ENCODE measurements at places on chromosomes 2 and 18.

DNA sequence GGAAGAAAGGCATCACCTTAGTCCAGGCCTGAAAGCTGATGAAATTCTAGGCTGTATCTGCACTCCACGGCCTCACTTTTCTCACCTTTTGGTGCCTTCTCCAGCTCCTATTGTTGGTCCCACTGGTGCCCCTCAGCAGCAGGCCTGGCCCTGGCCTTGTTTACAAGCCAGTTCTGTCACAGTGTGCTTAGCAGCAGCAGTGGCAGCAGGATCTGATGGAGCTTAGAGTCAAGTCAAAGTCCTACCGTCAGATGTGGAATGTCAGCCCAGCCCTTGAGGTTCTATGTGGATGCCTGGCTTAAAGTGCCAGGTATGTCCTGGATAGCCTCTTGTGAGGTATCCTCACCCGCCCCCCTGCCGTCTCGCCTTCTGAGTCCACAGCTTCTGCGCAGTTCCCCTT is 281.3 kb downstream of the SUCLG1 start:
- no peak for DNase-seq

DNA sequence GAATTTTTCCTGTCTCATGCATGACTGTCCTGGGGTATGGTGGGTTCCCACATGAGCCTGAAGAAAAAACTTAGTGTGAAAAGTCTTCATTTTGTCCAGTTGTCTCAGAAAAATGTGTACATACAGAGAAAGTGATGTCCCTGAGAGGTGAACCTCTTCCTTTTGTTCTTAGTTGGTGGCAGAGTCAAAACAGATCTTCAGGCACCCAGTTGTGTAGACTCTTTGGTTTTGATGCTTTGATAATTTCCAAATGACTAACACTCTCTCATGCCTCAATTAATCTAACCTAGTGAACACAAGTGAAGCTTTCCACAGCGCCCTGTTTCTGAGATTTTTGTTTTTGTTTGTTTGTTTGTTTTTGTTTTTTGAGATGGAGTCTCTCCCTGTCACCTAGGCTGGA is 273.5 kb downstream of the PIK3C3 start:
- no peak for DNase-seq

- no peak for DNase-seq
Observed at GRCh38 chr18:25830787-25831186, 259.6 kb downstream of the SS18 start.

GRCh38 chr2:146659976-146660375 is 1184.9 kb upstream of the ACVR2A start:
- DNase-seq: no peak

- peak; percentile 57 for DNase-seq
Observed at GRCh38 chr2:236932831-236933361, 152.8 kb upstream of the COPS8 start.

- no peak for DNase-seq
Observed at GRCh38 chr2:105886687-105887086, 142.0 kb downstream of the NCK2 start.

- DNase-seq: no peak
Observed at GRCh38 chr2:34534761-34535160, 935.7 kb upstream of the FAM98A start.

DNA sequence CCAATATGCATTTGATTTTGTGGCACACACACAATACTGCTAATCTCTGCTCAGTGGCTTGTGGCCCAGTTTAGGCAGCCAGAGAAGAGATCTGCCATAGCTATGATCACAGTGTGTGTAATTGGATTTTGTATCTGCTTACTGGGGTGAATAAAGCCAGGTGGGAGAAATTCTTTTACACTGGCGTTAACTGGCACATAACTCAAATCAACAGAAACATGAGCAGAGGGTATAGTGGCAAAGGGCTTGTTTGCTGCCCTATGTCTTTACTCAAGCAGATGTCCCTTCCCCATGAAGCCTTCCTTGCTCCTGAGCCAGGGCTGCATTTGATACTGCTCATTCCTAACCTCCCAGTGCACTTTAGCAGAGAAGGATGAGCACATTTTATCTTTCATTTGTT is 28.5 kb downstream of the STON1 start:
- no peak for DNase-seq

- DNase-seq: no peak
Observed at GRCh38 chr2:904246-905024, 46.2 kb upstream of the SNTG2 start.

- no peak for DNase-seq
Observed at GRCh38 chr18:12254820-12255511, 805 bp downstream of the CIDEA start.

DNA sequence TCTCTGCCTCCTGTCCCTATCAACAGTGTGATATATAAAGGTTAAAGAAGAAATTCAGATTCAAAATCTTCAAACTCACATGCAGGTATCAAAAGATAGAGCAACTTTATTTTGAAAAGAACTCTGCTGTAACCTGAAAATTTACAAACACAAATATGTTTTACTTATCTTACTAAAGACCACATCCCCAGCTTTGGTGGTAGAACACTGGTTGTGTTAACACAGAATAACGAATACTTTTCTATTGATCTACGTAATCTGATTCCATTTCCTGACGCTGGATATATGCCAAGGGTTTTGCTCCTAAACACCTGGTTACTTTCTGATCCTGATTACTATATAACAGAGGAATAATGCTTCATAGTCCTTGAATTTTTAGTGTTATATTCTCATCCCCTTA is 23.1 kb upstream of the SLC39A10 start:
- DNase-seq: no peak

DNA sequence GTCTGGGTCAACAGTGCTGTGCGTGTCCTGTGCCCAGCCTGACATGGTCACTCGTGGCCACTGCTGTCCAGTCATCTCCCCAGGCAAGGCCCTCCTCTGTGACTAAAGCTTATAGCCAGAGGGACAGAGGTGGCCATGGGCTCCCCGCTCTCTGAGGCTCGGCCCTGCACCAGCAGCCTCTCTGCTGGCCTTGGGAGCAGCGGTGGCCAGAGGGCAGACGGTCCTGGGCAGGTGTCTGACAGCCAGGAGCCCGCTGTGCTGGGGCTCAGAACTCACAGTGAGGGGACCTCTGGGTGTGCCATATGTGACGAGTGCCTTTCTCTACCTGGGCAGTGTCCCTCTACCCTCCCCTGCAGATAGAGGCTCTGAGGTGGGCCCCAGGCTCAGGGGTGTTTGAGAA is 98.7 kb downstream of the FAM210A start:
- no peak for DNase-seq

GRCh38 chr18:22974001-22974400 is 40.9 kb downstream of the RBBP8 start:
- no peak for DNase-seq

DNA sequence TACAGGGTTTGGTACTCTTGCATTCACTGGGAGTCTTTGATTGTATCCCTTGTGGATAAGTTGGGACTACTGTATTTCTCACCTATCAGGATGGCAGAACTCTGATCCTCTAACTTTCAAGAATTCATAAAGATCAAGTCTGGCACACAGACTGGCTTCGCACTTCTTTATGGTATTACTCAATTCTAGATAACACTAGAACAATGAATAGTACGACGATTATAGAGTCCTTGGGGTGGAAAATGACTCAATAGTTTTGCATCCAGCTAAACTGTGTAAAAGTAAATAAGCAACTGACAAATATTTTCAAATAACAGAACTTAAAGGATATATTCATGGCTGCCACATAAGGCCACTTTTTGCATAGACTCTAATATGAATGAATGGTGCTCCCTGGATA is 103.4 kb upstream of the MEX3C start:
- DNase-seq: no peak

GRCh38 chr2:7773362-7774360 is 856.4 kb downstream of the RNF144A start:
- DNase-seq: no peak

DNA sequence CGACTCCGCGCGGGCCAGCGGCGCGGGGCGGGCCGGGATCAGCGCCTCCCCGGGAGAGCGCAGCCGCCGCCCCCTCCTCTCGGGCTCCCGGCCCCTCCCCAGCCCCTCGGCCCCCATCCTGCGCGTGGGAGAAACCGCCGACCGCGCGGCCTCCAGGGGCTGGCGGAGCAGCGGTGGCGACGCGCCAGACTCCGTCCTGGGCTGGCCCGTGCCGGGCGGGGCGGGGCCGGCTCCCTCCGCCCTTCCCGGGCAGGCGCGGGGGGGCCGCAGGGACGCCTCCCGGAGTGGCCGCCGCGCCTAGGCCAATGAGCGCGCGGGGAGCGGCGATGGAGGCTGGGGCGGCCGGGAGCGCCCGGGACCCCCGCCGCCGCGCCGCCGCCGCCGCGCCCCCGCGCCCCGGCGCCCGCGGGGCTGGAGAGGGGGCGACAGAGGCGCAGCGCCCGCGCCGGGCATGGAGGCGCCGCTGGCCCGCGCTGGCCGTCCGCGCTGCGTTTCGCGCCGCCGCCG is 49.1 kb downstream of the KCNIP3 start:
- peak; percentile 60 for DNase-seq

DNA sequence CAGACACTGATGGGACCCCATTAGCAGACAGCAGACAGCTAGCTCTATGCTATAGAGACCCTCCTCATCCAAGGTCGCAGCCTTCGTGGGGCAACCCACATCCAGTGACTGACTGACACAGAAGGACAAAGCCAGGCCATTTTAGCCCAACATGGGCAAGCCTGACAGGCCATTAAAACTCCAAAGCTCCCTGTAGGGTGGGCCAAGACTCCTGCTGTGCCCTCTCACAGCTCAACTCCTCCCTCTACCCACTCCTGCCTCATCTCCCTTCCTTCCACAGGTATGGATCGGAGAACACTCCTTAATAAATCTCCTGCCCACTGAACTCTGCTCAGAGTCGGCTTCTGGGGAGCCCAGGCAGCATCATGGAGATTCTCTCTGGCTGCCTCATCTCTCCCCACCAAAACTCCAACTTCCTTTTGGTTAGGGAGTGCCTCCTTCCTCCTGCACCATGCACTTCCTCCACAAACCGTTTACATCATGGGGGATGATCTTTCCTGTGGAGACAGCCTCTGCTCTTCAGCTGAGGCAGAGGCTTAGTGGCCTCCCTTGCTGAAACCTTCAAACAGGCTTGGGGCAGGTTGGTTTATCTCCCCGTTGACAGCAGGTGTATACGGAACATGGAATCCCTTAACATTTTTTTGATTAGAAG is 86.5 kb downstream of the ACTR3 start:
- no peak for DNase-seq

GRCh38 chr2:136424112-136424511 is 306.2 kb upstream of the CXCR4 start:
- no peak for DNase-seq

GRCh38 chr2:29233428-29233827 is 118.2 kb downstream of the CLIP4 start:
- DNase-seq: no peak

GRCh38 chr2:108262036-108262435 is 22.3 kb downstream of the SULT1C3 start:
- DNase-seq: no peak

GRCh38 chr2:185645529-185645928 is 93.1 kb upstream of the FSIP2 start:
- DNase-seq: no peak

DNA sequence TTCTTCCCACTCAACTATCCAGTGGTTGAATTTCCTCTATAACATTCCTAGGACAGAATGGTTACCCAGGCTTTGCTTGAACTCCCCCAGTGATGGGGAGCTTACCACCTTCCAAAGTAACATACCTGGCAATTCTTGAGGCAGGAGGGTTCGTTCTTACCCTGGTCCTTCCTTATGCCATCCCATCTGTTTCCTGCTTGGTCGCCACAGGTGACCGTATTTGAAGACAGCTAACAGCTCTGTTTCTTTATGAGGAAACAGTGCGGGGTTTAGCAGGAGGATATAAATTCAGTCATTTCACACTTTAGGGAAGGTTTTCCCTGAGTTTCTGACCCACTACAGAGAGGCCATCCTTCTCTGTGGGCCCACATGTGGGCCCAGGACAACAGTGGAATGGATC is 42.6 kb downstream of the FOSL2 start:
- DNase-seq: no peak

DNA sequence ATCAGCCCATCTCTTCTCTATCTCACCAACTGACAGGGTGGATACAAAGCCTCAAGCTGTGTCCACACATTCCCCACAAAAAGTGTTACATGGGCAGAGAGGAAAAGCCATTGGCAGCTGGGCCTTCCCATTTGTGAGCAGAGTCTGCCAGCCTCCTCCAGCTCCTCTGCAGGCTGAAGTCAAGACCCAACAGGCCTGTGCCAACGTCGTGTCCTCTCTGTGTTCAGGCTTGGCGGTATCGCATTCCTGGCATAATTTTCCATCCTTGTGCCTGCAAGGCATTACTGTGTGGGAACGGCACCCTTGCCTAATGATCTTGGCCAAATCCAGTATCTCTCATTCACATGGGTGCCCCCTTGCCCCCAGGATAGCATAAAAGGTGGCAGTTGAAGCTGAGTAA is 41.5 kb upstream of the APCDD1 start:
- no peak for DNase-seq

- no peak for DNase-seq
Observed at GRCh38 chr2:86596118-86596517, 27.5 kb downstream of the RNF103 start.

DNA sequence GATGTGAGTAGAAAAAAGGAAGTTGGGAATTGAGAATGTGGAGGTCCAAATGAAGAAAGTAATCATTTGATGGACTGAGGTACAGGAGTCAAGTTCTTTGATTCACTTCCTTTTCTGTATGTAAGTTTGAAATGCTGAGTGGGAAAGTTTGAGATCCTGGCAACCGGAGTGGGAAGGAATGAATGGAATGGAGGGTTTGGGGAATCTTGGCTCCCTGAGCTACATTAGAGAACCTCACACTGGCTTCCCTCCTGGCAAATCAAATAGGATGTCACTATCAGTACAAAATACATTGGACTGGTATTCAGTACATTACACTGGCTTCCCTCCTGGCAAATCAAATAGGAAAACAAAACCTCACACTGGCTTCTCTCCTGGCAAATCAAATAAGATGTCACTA is 9.8 kb upstream of the RNF138 start:
- no peak for DNase-seq

DNA sequence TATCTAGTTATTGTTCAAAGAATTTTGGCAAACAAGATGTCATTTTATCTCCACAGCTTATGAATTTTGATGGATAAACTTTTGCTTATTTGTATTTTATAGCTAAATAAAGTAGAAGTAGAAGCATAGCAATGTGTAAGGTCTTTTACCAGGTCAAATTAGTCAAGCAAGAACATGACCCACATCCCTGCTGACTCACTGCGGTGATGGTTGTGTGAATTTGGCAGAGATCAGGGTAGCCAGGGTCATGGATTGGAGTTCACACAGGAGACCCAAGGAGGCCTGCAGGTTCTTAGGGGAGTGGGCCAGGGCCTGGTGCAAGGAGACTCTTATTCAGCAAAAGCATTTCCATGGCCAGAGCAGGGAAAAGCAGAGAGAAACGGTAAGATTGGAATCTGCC is 18.7 kb downstream of the SP140 start:
- no peak for DNase-seq

DNA sequence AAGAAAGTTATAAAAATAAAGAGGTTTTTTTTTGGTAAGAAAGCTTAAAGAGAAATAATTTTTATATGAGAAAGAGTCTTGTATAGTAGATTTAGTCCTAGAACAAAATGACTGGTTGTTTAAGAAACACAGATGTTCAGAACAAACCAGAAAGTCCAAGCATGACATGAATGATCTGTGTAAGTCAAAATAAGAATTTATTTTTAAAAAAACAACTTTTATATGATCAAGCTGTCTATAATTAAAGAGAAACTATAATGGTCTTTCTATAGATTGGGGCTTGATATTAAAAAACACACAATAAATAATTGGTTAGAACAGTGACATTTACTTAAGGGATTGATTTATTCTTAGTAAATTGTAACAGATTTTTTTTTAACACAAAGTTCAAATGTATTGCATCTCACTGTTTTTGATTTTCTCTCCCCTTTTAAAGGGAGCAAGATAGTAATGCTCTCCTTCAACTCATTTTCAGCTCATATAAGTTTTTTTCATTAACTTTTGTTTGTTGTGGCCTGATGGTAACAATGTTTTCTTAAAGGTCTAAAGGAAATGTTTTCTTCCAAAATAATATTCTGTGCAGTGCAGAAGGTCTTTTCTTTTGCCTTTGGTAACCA is 1256.8 kb downstream of the LRP1B start:
- DNase-seq: no peak

Measured in left hindlimb (tissue), 1 donor.